ENCODE measurements at places on chromosomes 11 and 22.
A peak's percentile ranks its signal among the peaks of the same experiment; 100 is the strongest.

- DNase-seq: no peak
Observed at GRCh38 chr11:72039031-72039855, 40.5 kb downstream of the IL18BP start.

DNA sequence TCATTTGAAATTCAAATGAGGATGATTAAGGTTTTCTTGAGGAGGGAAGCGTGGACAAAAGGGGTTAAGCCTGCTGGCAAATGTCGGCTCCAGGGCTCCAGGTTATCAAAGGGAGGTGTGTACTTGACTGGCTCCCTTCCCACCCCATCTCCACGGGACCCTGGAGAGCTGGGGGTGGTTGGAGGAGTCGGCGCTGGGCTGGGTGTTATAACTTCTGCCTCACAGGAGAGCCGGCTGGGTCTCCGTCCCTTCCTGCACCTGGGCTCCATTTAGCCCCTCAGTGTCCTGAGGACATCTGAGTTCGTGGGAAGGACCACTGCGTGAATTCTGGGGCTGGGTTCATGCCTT lies 15.6 kb downstream of the POU2F3 start:
- no peak for DNase-seq

DNA sequence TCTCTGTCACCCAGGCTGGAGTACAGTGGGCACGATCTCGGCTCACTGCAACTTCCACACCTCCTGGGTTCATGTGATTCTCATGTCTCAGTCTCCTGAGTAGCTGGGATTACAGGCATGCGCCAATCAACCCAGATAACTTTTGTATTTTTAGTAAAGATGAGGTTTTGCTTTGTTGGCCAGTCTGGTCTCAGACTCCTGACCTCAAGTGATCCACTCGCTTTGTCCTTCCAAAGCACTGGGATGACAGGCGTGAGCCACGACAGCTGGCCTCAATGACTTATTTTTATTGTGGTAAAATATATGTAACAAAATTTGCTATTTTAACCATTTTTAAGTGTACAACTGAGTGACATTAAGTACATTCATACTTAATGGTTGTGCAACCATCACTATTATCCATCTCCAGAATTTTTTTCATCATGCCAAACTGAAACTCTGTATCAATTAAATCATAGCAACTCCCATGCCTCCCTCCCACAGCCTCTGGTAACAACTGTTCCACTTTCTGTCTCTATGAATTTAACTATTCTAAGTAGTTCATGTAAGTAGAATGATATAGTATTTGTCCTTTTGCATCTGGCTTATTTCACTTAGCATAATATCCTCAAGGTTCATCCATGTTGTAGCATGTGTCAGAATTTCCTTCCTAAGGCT lies 50.7 kb upstream of the CWF19L2 start:
- DNase-seq: no peak

- no peak for DNase-seq
Observed at GRCh38 chr22:43482318-43482625, 70.5 kb downstream of the MPPED1 start.

- DNase-seq: no peak
Observed at GRCh38 chr11:62242021-62242420, at the start of gene SCGB1D2. Gene SCGB1D2 (plus strand): TSS chr11:62242239. CDS start chr11:62242308, 69 bp downstream.

- no peak for DNase-seq
Observed at GRCh38 chr11:67050139-67050538, 6.5 kb upstream of the RHOD start.

DNA sequence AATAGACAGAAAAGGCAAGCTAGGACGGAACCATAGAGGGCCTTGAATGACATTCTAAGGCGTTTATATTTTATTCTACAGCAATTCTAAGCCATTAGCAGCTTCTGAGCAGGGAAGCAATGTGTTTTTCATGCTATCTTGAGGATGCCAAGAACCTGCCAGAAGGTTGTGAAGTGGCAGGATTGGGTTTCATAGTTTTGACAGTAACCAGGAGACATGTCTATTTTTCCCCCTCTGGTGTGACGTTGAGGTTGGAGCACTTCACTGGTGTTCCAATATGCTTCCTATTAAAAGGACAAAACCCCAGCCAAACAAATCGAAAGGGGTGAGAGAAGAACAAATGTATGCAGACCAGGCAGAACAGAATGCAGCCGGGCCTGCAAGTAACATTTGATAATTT lies 148.2 kb downstream of the SPATA19 start:
- no peak for DNase-seq

GRCh38 chr22:39496131-39496838 lies 5.8 kb upstream of the MIEF1 start:
- DNase-seq: peak; percentile 85

DNA sequence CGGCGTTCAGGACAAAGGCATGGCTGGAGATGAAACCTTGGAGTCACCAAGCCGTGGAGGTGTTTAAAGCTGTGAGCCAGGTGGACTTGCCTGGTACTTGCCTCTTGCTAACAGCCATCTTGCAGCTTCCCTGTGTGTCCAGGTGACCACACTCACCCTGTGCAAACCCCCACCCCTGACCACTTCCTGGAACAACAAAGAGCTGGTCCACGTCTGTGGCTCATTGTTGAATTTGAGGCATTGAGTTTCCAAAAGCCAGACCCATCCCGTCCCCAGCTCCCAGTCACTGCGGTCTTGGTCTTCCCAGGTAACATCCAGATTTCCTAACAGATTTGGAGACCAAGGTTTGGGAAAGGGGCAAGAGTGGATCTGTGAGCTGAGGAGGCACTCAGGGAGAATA lies 18.5 kb downstream of the DHCR7 start:
- DNase-seq: no peak

DNA sequence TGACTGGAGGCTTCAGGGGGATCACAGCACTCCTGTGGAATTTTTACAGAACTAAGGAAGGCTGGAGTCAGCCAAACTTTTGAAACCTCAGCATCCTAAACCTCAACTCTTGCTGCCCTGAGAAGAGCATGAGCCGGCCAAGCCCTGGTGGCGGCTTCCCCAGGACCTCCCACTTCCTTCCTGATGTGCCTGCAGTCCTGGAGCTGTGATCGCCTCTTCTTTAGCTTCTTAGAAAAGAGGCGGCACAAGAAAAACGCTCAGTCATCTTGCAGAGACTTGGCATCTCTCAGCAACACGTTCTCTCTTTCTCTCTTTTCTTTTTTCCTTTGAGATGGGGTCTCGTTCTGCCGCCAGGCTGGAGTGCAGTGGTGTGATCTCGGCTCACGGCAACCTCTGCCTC lies 40.4 kb upstream of the AMPD3 start:
- peak; percentile 46 for DNase-seq

- DNase-seq: no peak
Observed at GRCh38 chr11:66454247-66454646, 12.5 kb upstream of the PELI3 start.

DNA sequence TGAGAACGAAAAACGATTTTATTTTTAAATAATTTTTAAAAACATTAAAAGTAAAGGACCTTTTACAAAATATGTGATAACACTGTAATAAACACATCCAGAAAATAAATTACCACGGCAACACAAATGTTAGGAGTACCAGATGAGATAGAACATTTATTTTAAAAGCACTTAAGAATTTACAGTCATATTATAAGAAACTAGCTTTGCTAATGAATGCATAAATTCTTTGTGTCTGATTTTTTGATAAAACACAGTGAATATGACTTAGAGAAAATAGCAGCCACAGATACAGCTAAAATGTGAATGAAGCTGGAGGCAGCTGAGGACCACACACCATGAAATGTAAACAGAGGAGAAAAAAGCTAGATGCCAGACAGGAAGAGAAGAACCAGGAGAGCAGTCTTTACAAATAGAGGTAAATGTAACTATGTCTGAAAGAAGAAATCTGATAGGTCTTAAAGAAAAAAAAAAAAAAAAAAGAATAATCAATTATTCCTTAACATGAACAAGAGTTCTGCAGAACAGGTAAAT lies 14.6 kb downstream of the CCDC34 start:
- no peak for DNase-seq

DNA sequence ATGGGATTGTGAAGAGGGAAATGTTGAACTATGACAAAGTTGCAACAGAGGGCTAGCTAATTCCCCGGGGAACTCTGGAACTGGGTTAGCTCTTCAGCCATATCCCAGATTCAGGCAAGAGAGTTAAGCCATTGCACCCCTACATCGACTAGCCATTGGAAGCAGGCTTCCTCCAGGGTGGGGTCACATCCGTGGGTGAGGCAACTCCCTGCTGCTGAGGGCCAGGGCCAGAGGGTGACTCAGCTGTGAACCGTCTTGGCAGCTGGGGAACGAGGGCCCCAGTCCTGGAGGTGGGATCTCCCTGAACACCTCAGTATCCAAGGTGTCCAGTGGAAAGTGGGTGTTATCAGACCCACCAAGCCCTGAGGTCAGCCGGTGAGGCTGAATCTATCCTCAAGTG lies 41.1 kb downstream of the RPS6KA4 start:
- DNase-seq: peak; percentile 59

DNA sequence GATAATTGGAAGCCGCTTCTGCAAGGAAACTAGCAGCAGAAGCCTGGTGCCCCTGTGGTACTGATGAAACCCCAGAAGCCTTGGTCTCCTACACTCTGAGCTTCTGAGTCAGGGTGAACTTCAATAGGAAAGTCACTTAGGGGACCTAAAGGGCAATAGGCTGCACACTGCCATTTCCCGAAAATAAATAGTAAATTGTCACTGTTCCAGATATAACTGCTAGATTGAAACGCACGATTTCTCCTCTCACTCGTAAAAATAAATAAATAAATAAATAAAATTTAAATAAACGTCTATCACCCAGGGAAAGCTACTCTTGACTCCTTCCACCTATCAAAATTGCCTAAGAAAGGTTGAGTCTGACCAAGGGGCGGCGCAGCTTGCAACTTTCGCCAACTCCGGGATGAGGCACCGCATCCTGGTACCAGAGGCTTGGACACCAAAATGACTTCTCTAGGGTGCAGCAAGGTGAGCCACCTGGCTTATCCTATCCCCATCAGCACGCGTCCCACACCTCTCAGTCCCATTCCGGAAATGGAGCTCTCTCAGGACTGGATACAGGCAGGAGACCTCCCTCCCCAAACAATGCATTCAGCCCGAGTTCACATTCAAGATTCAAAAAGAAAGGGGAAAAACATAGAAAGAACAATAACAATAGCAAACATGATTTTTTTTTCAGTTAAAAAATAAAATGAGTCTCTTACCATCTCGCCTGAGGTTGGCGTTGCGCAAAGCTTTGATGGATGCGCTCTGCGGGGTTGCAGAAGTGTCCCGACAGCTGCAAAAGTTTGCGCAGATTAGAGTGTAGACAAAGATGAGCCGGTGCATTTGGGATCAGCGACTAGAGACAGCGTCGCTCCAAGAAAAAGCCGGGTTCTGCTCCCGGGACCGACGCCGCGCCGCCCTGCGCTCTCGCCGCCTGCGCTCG lies 583 bp downstream of the PDGFD start:
- DNase-seq: peak; percentile 13

DNA sequence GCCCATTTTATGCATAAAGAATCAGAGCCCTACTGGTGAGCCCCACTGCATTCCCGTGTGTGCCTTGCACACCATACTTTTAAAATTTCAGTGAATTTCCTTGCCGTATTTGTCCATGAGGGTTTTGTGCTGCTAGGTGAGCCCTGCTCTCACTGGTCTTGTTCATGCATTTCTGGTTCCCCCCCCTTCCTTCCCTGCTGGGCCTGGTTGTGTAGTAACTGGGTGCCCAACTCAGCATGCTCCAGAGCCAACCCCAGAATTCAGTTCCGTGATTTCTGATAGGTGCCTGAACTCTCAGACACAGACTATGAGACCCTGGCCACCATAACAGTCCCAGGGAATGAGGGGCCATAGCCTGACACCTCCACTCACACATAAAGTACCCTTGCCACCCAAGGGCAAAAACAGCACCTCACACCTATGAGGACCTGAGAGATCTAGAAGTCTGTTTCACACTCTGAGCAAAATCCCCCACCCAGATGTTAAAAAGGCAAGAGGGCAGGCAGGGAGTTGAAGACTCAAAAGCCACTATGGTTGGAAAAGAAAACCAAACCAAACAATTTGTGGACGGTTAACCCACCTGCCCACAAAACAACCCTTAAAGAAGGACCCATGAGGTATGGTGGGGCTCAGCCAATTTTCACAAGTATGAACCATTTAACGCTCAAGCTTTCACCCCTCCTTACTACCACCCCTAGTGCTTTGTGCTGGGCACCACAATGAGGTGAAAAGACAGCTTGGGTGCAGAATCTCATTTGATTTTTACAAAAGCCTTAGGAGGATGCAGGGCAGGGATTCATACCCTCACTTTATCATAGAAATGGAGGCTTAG lies 16.8 kb upstream of the IL10RA start:
- no peak for DNase-seq

DNA sequence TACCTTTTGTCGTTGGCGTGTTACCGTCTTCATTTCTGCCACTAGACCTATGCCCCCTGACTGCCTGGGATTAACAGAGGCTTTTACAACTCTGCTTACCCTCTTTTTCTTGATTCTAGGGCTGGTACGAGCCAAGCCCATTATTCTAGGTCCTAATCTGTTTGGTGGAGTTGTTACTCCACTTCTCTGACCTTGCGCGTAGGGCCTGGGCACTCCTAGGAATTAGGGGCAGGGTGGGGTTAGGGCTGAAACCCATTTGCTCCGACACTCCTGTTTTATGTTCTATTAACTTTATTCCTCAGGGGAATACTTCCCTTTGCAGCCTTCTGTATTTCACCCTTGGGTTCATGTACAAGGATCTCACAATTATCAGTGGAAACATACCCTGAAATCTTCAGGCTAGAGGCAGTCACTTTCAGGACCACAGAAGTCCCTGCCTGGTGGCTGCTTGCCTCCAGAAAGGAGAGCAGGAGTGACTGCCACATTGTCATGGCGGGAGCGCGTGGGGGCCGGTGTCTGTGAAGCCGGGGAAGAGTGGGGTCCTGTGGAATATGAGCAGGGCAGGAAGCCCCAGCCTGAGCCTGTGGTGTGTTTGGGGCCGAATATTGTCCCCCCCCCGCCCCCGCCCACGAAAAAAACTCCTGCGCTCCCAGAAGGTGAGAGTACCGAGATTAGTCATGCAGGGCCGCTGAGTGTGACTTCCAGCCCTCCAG lies 731 bp upstream of the SLC37A2 start:
- no peak for DNase-seq

- no peak for DNase-seq
Observed at GRCh38 chr22:37419969-37420685, 7.2 kb downstream of the ELFN2 start.

DNA sequence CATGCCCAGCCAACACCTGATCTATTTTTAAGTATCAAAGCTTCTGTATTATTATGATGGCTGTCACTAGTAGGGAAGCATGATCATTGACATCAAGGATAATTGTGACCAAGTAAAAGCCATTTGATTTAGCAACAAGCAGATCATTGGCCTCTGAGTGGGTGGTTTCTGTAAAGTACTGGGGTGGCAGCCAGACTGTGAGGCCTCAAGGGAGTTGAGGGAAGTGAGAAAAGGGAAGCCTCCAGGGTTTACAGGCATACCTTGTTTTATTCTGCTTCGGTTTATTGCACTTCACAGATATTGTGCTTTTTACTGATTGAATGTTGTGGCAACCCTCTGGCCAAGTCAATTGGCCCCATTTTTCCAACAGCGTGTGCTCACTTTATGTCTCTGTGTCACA lies 60.1 kb downstream of the PRR5L start:
- no peak for DNase-seq

- DNase-seq: no peak
Observed at GRCh38 chr11:78197816-78198215, 9.1 kb downstream of the USP35 start.

DNA sequence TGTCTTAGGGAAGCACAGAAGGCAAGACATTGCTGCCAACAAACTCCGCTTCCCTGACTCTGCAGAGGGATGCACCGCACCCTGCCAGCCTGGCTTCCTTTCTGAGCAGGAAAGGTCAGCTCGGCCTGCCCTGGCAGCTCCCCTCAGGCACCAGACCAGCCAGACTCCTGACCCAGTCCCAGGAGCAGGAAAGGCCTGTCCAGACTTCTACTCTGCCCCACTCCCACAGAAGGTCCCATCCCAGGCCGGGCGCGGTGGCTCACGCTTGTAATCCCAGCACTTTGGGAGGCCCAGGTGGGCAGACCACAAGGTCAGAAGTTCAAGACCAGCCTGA lies 17.7 kb downstream of the ARRB1 start:
- no peak for DNase-seq
